Right atrium auricular region (tissue), 2 donors: ENCODE measurements at places on chromosomes 3 and 15.

GRCh38 chr3:122964811-122965210 is 62.8 kb downstream of the SEMA5B start:
- no peak for DNase-seq

- DNase-seq = no peak
Measured at GRCh38 chr3:194797555-194798250, 112.0 kb downstream of the FAM43A start.

GRCh38 chr15:58346361-58346760 is 85.4 kb upstream of the LIPC start:
- DNase-seq = no peak

DNA sequence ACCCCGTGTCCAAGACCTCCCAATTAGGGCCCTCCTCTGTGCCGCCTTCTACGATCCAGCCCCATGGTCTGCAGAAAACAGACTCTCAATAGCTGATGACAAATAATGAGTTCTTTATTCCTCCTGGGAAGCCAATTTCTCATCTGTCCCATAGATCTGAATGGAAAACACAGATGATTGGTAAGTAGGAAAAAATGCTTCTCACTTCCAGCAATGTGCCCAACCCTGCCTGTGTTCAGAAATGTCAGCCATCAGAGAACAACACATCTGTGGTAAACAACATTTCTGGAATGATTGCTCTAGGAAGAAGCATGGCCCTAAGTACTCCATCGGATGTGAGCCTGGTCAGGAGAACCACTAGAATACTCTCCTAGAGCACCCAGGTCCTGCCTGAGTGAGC is 240.5 kb upstream of the HES1 start:
- no peak for DNase-seq

DNA sequence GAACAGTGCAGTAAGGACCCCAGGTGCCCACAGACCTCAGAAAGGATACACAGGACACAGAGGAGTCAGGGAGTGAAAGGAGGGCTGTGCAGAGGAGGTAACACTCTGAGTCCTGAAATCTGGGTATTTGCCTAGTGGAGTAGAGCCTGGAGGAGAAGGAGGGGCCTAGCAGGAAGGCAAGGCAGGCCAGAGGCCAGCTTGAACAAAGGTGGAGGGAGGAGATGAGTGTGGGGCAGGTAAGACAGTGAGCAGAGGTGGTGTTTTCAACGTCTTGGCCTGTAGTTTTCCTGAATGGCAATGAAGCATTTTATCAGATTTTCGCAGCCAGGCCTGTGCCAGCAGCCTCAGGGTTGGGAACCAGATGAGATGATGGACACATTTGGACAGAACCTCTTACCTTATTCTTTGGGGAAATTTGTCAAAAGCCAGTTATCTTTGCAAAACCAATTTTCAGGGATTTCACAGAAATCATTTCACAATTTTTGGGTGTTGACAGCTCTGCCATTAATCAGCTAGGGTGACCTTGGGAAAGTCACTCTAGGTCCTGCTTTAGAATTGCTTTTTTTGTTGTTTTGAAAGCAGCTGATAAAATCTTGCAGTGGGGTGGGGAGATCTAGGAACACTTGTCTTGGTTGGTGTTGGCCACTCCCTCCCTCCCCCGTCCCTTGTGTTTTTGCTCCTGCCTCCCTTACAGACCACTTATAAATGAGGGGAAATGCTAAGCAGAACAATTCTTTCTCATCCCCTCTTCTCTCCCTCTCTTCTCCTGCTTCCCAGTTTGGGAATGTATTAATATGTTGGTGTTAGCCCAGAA is 38.4 kb downstream of the SPSB4 start:
- DNase-seq = no peak

GRCh38 chr15:65812916-65813315 is 20.8 kb upstream of the DENND4A start:
- no peak for DNase-seq

DNA sequence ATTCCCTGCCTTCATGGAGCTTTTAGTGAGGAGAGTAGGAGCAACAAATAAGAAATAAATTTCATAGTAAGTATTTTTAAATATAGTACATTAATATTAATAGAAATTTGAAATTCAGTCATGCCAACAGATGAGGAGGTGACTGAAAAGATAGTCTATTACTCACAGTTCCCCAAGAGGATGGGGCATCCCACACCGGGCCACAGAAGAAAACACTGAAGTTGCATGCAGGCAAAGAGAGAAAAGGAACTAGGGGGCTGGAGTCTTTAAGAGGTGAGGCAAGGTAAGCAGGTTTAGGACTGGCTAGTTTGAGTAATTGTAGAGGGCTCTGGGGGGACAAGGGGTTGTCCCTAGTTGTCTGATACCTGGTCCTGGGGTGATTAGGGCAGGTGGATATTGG is 120.1 kb upstream of the UMPS start:
- no peak for DNase-seq

DNA sequence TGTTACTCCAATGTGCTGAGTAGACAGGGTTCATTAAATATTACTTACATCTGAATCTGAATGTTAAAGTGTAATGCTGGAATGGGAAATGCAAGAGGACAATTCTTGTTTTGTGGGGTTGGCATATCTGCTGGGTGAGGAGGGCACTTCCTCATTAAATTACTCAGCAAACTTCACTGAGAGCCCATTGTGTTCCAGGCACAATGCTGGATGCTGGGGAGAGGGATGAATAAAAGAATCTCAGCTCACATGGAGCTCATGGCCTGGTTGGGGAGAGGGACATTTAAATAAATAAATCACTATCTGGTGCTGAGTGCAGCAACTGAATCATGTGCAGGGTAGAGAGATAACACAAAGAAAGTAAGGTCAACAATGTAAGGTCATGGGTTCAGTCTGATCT is 199.2 kb upstream of the CFAP20DC start:
- DNase-seq = no peak

DNA sequence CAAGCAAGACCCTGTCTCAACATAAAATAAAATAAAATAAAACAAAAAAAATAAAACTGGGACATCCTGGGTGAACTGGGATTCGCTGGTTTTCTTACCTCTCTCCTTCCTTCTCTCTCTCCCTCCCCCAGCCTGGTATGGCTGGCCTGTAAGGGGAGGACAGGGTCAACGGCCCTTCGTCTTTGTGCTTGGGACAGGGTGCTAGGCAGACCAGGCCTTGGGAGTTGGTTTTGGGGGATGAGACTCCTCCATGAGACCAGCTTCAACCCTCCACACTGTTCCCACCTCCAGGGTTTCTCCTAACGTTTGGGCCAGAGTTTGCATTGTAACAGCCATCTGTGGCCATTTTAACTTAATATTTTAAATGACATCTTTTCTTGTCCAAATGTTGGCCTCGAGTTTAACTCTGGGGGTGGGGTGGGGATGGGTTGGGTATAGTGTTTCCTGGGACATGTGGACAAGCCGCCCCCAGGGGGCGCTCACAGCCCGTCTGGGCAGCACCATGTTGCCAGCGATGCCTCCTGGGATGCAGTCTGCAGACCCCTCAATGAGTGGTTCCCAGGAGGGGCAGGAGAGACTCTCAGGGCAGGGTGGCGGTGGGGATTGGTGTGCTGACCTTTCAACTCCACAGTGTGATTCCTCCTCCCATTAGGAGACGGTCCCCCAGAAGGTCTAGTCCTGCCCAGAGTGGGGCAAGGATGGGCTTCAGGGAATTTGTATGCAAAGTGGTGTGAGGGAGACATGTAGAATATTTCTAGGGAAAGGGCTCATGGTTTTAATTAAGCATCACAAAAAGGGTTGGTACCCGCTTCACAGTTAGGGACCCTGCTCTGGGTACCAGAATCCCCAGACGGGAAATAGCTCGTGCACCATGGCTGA is 37.7 kb upstream of the LCTL start:
- DNase-seq = no peak

DNA sequence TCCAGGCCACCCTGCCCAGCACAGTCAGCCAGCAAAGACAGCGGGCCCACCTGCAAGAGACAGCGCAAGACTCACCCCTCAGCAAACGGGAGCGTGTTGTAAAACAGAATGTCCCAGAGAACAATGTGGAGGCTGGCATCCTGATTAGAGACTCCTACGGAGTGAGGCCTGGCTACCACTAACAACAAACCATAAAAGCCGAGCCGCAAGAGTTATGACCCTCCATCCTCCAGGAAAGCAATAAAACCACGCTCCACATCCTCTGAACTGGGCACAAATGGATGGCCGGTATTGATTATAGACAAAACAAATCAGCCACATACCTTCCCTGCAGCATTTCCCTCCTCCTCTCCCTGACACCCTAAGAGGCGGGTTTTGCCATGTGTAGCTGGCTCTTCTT is 75.8 kb upstream of the LIPC start:
- no peak for DNase-seq

GRCh38 chr15:88574655-88575054 is 28.2 kb upstream of the DET1 start:
- DNase-seq = no peak

GRCh38 chr3:62246985-62247384 is 126.4 kb downstream of the FEZF2 start:
- DNase-seq = no peak
